ENCODE measurements at places on chromosomes 12 and 14.

DNA sequence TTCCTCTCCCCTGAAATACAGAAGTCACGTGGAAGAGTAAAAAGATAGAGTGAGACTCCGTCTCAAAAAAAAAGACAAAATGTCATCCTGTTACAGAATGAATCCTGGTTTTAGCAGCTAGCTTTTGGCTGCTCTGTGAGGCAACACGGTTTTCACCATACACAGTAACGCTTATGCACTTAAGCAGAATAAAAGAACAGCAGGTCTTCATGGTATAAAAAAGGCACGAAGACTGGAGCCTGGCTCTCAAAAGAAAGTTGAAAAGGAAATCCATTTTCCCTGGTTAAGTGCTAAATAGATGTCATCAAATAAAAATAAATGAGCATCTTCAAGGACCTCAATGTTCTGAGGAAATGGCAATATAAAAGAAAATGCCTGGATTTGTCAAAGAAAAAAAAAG is 444.1 kb downstream of the IPO8 start:
- DNase-seq: no peak

DNA sequence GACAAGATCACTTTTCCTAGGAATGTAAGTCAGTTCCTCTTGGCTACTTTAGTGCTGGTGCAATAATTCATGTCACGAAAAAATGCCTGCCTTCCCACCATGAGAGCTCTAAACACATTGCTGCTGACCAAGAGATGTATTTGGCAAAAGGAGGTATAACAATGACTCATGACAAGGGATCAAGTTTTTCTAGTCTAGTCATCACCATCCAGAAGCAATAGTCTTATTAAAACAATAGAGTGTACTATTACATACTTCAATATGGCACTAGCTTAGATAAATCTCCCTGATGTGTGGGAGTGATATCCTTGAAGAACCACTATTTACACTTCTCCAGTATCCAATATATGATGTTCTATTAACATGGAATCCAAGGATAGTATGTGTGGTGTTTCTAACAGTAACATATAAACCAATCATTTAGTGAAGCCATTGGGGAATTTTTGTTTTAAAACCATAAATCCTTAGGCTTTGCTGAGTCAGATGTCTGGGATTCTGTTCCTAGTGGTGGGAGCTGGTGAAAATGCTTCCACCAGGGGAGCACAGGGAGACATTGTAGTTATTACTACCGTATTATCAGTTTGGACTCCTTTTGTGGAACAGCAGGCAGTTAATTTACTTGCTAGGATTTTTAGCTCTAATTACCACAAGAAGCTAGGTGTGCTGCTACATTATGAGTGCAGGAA is 1387.5 kb downstream of the LRFN5 start:
- DNase-seq: no peak

GRCh38 chr14:22315336-22315735 is 273.7 kb downstream of the DAD1 start:
- no peak for DNase-seq

GRCh38 chr12:104687823-104688573 is 231.2 kb downstream of the CHST11 start:
- no peak for DNase-seq

GRCh38 chr14:61279082-61279481 is 2.1 kb downstream of the TMEM30B start:
- no peak for DNase-seq

GRCh38 chr12:104137001-104137901 is 759 bp downstream of the NFYB start:
- DNase-seq: peak; percentile 30
